ENCODE measurements at places on chromosomes 13 and 19.
A peak's percentile ranks its signal among the peaks of the same experiment; 100 is the strongest.

- DNase-seq: no peak
Observed at GRCh38 chr13:69092615-69093322, 1014.9 kb upstream of the ATXN8OS start.

DNA sequence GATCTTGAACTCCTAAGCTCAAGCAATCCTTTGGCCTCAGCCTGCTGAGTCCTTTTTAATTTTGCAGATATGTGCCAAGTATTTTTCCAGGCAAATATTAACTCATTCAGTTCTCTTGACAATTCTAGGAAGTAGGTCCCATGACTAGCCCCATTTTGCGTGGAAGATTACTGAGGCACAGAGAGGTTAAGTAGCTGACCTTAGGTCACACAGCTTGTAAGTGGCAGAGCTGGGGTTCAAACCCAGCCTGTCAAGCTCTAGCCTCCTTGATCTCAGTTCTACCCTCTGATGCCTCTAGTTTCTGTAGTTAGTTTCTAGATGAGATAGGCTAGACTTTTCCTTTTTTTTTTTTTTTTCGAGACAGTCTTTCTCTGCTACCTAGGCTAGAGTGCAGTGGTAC, 18.1 kb downstream of the CYP4F22 start:
- no peak for DNase-seq

DNA sequence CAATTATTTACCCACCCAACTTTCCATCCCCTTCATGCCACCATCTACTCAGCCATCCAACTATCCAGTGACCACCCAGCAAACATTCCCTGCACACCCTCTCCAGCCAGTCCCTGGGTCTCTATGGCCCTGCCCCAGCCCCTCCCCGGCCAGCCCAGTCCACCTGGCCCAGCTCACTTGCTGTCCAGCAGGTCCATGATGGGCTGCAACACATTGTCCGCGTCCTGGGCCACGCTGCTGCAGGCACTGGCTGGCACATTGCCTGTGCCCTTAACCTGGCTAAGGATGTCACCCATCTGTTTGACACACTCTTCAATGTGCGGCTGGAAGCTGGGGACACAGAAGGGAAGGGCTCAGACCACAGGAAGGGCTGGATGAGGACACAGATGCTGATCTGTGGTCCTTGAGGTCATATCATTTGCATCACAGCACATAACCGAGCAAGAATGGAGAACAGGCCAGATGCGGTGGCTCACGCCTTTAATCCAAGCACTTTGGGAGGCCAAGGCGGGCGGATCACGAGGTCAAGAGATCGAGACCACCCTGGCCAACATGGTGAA, 61.6 kb downstream of the UNC13A start:
- DNase-seq: no peak

DNA sequence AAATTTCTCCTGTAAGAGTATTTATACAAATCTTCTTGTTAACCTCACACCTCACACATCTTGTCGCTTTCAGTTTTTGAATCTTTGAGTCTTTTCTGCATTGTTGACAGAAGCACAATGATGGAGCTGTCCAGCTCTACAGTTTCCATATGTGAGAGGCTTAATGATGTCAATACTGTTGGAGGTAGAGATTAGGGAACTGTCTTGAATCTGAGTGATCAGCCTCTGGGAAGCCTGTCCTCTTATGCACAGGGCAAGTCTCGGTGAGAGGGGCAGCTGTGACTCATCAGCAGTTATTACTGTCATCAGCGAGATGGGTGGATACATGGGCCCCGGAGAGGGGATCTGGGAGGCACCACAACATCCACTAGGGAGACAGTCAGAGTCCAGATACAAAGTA, 4.6 kb upstream of the ITGBL1 start:
- DNase-seq: no peak

DNA sequence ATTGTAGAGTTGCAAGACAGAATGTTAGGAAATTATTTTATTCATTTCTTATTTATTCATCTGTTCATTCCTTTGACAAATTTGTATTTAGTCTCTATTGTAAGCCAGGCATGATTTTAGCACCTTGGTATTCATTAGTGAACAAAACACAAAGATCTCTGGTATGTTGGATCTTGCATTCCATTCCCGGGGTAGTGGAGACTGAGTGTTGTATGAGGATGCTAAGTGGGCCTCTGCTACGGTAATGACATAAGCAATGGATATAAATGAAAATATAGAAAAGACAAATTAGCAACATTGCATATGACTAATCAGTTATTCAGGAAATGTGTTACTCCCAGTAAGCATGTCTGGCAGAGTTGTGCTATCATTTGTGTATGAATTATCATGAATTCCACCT, 449.3 kb downstream of the PCDH17 start:
- DNase-seq: no peak

DNA sequence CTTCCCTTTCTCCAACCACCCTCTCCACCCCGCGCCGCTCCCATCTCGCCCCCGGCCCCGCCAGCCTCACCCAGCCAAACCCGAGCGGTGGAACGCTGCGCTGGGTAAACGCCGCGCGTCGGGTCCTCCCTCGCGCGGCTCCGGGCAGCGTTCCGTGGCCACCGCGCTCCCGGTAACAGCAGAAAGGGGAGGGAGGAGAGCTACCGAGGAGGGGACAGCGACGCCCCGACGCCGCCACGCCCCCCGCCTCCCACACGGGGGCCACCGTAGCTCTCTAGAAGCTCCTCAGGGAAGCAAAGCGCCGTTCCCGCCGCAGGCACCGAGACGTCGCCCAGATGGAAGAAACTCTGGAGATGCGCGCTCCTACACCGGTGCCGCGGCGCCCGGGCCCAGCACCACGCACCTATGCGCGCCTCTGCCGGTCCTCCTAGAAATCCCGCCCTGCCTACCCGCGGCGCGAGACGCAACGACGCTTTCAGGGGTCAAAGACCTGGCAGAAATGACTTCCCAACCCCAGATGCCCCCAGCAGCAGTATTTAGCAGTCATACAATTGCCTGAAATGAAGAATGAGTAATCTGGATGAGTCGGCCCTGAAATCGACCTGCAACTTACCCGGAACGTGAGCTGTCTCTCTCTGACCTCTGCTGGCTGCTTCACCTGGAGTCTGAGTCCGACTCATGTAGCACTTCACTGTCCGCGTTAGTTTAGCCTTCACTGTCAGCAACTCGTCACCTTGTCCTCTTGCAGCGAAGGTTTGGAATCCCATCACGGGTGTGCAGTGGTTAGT, at the start of gene RUBCNL:
Gene RUBCNL (minus strand): TSS at position 189 of the 788 bp plus-strand sequence. CDS start 14,777 bp downstream, outside the sequence.
- peak; percentile 31 for DNase-seq

DNA sequence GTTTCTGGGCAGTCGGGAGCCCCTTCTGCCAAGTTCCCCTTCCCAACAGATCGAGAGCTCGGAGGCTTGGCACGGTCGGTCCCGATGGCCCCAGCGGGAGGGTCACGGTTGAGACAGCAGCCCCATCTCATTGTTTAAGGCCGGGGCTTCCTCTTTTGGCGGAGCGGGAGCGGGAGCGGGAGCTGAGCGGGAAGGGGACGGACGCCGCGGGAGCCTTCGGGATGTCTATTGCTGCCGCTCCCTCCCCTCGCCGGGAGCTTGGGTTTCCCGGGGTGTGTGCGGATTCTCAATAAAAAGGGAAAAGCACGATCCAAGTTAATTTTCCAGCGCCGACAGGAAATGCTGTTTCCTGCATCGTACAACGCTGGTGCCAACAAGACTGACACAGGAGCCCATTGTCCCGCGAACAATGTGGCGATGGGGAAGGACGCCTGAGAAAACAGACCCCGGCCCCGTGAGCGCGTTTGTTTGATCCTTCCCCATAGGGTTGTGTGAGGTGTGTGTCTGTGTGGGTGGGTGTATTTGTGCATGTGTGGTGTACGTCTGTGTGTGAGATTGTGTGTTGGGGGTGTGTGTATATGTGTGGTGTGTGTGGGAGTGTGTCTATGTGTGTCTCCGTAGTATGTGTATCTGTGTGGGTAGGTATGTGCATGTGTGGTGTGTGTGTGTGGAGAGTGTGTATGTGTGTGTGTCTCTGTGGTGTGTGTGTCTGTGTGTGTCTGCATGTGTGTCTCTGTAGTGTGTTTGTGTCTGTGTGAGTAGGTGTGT, 36.3 kb upstream of the FLT1 start:
- peak; percentile 67 for DNase-seq

DNA sequence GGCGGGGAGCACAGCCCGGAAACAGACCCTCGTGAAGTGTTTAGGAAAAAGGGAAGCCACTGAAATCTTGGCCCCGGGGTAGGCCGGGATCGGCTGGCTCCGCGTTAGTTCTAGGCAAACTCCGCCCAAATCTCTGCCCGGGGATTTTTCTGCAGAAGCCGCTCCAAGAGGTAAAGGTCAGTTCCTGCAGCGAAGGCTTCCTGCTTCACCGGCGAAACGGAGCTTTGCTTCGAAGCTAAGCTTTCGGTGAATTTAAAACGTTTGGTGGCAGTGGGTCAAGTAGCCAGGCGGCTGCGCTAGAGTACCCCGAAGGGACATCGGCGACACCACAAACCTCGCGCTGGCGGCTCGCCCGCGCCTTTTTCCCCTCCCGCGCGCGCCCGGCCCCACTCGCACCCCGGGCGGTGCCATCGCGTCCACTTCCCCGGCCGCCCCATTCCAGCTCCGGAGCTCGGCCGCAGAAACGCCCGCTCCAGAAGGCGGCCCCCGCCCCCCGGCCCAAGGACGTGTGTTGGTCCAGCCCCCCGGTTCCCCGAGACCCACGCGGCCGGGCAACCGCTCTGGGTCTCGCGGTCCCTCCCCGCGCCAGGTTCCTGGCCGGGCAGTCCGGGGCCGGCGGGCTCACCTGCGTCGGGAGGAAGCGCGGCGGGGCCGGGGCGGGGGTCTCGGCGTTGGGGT, 441 bp downstream of the GJB2 start:
- no peak for DNase-seq

- no peak for DNase-seq
Observed at GRCh38 chr19:17790059-17790780, 4.7 kb upstream of the B3GNT3 start.

DNA sequence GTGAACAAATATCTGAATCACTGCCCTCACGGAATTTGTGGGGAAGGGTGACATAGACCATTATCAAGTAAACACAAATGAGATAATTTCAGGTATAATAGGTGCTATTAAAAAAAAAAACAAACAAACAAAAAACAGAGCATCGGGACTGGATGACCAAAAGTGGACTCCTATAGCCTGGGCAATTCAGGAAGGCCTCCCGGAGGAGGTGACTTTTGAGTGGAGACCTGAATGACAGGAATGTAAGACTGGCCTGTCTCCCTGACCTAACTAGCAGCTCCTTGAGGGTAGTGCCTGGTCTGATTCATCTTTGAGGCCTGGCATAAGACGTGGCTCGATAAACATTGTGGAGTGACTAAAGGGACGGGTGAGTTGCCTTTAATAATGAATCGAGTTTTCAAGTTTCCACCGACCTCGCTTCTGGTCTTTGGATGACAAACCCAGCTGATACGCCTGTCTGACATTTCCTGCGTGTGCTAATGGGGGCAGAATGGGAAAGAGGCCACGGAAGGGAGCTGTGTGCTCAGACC, 6.8 kb downstream of the KLK10 start:
- DNase-seq: no peak

GRCh38 chr13:93280688-93281087, 54.1 kb downstream of the GPC6 start:
- no peak for DNase-seq

DNA sequence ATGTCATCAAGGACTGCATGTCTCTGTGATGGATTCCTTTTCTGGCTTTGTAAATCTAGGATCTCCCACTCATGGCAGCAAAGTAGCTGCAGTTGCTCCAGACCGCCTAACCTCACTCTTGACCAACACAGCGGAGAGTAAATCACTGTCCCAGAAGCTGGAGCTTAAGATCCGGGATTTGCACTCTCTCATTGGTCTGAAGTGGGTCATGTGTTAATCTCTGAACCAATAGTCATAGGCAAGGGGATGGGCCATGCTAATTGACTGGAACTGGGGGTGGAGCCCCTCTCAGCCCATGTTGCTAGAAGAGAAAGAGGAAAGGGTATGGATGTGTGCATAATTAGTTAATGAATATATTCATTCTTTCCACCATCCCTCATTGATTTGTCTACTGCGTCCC, 34.0 kb downstream of the VAV1 start:
- no peak for DNase-seq

DNA sequence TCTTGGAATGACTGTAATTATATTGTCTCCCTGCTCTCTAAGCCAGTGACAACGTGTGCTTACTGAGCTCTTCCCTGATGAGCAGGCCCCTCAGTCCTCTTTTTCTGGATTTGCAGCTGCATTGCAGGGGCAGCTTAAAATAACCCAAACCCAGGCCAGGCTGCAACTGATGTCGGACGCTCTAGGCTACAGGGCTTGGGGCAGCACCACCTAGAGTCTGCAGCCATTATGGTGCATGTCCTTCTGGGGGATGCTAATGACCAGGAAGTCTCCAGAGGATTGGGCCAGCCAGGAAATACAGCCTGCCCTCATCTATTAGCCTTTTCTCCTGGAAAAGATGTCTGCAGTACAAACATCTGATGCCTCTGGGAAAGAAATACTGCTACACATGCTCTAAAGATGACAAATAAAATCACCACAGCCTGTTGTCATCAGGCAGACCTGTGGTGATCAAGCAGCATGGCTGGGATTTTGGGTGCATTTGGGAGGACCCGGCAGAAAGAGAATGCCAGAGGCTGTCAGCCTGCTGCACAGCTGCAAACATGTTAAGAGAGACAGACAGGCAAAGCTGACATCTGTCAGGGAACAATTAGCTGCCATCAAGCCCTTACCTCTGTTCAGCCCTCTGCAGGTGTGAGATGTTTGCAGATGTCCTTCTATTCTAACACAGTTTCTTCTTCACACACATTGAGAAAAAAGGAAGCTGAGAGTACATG, 51.8 kb downstream of the CCDC70 start:
- no peak for DNase-seq

GRCh38 chr13:111875915-111876314, 191.0 kb upstream of the SOX1 start:
- no peak for DNase-seq

- no peak for DNase-seq
Observed at GRCh38 chr13:65679240-65679639, 1550.9 kb downstream of the PCDH9 start.

DNA sequence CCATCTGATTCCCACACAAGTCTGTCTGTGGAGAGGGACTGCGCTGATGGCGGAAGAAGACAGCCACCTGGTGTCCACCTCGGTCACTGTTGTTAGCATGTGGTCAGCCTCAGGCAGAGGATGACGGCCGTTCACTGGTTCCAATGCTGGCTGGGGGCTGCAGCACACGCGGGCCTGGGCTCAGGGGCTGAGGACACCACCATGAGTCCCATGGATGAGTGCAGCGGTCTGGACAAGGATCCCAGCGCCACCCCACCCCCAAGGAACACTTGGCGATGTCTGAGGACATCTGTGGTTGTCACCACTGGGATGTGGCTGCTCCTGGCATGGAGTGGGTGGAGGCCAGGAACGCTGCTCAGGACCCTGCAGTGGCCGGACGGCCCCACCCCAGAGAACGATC, 10.9 kb downstream of the DPP9 start:
- no peak for DNase-seq

DNA sequence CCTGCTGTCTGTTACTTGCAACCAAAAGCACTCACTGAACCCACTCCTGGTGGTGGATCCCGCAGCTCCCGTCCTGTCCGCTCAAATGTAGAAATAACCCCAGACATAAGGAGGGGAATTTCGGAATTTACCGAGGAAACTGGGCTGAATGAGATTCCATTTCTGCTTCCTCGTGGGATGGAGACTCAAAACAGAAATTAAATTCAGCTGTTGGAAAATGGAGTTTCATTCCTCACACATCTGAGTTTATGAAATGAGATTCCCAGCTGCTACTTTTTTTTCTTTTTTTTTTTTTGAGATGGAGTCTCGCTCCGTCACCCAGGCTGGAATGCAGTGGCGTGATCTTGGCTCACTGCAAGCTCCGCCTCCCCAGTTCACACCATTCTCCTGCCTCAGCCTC, 44.3 kb downstream of the COLGALT1 start:
- DNase-seq: no peak

- no peak for DNase-seq
Observed at GRCh38 chr13:36966404-36966803, 32.7 kb downstream of the ALG5 start.
